Kidney (tissue), 22 donors: ENCODE measurements at places on chromosomes 11 and 22. TPM values are rescaled to one million over a fixed set of nuclear protein-coding genes. Genes with fewer than 3 reads are reported as not detected.

Gene CASP12
- 0.45 TPM for polyA plus RNA-seq

Gene GGTLC2
- not detected for polyA plus RNA-seq

Gene OR52E8
- polyA plus RNA-seq: not detected

Gene PIH1D2
- polyA plus RNA-seq: 6.6 TPM

Gene GRIA4
- 0.45 TPM for polyA plus RNA-seq

Gene TBX10
- not detected for polyA plus RNA-seq

Gene GNG3
- polyA plus RNA-seq: 1.1 TPM

Gene SHANK2
- 4.0 TPM for polyA plus RNA-seq

Gene SCARF2
- polyA plus RNA-seq: 5.0 TPM

Gene CCDC89
- polyA plus RNA-seq: 2.7 TPM

Gene NDUFC2
- 457 TPM for polyA plus RNA-seq

Gene HRAS
- polyA plus RNA-seq: 100 TPM

Gene MS4A12
- polyA plus RNA-seq: not detected

Gene USH1C
- 107 TPM for polyA plus RNA-seq

Gene APLNR
- 16.6 TPM for polyA plus RNA-seq

Gene SMC1B
- polyA plus RNA-seq: not detected

Gene KIRREL3
- 0.22 TPM for polyA plus RNA-seq

Gene ELMOD1
- polyA plus RNA-seq: 2.6 TPM

Gene RFPL3
- polyA plus RNA-seq: not detected
